ENCODE measurements at places on chromosomes 12 and 14. TPM values are rescaled to one million over a fixed set of nuclear protein-coding genes. Genes with fewer than 3 reads are reported as not detected.
A peak's percentile ranks its signal among the peaks of the same experiment; 100 is the strongest.

LTBR gene
- 40.3 TPM for total RNA-seq

- peak; percentile 28 for DNase-seq
Measured at GRCh38 chr14:53432378-53432802, 279.3 kb upstream of the DDHD1 start.

- DNase-seq, result no peak
Measured at GRCh38 chr12:6833189-6833890, 5.1 kb downstream of the P3H3 start.

DNA sequence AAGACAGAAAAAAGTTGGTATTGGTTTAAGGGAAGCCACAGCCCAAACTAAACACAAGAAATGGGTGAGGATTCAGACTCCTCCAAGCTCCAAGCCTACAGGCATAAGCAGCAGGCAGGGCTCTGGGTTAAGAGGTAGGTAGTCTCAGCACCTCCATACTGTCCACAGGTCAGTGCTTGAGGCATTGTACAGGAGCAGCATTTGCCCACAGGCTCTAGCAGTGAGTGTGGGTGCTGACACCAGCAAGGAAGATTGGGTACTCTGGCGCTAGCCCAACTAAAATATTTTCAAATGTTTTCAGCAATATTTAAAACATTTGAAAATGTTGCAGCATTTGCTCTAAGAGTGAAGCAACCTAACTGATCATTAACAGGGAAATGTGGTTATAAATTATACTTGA lies 33.1 kb downstream of the FERMT2 start:
- no peak for DNase-seq

GRCh38 chr12:26768611-26769603 lies 64.1 kb downstream of the ITPR2 start:
- no peak for DNase-seq

Data from endothelial cell (in vitro differentiated cells).